ENCODE measurements at places on chromosomes 3 and 15. TPM values are rescaled to one million over a fixed set of nuclear protein-coding genes. Genes with fewer than 3 reads are reported as not detected.

DNA sequence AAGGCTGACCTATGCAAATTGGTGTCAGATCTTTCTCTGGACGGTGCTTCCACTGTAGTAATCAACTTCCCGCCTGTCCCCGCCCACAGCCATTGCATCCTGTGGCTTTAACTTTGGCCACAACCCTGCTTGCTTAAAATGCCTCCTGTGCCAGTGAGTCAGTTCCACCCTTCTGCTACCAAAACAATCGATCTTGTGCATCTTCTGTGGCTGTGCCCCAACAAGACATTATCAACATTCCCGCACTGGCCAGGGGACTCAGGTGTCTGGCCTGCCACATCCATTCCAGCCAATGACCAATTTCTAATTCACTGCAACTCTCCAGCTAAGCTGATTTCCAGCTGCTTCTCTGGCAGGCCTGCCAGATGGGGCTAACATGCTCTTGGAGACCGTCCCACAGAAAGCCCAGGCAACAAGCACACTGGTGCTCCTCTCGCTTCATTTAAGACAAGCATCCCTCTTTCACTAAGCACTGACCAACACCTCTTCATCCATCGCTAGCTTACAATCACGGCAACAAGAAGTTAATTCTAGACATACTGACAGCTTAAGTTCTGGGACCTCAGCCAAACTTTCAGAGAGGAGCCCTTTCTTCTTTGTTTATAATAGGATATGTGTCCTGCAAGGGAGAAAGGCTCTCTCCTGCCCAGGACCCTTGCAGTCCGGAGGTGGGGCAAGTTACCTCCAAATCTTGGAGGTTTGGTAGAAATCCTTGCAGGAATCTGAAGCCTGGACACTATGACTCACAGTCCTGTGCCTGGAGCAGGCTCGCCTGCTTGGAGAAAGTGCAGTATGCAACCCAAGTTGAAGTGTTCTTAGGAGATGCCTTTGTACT, 6.7 kb downstream of the CA12 start:
- DNase-seq, result no peak

DNA sequence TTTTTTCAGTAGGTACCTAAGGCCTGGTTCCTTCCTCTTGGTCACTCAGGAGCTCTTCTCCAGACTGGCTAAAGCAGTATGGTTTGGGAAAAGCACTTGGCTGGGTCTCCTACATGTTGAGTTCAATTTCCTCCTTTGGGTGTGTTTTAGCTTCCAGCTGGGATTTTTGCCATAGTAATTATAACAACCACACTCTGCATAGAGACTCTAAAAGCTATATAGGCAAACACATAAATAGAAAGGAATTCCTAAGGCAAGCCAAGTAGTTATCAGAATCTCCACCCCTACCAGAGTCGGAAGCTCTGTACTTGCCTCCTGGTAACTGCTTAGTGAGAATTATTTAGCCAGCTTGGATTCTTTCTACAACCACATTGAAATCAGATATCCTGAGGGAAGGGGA, 48.6 kb downstream of the FOXL2 start:
- DNase-seq, result no peak

DNA sequence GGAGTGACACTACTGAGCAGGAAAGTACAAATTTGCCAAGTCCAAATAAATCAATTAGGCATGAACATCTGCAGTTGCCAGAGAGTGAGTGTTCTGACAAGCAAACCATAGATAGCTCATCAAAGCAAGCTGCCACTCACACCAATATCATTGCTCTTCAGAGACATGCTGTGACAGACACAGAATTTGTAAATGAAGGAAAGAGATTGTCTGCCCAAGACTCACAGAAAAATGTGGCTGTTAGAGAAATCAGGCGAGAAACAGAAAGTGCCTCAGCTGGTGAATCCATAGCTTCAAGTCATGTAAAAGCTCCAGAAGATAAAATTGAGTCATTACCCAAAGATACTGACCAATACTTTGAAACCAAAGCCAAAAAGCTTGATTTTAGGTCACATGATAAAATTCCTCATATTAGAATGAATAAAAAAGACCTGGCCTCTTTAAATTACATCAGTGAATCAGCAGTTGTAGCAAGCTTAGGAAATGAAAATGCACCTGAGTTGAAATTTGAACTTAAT, 50.8 kb downstream of the CRYBG3 start:
- DNase-seq, result no peak

DNA sequence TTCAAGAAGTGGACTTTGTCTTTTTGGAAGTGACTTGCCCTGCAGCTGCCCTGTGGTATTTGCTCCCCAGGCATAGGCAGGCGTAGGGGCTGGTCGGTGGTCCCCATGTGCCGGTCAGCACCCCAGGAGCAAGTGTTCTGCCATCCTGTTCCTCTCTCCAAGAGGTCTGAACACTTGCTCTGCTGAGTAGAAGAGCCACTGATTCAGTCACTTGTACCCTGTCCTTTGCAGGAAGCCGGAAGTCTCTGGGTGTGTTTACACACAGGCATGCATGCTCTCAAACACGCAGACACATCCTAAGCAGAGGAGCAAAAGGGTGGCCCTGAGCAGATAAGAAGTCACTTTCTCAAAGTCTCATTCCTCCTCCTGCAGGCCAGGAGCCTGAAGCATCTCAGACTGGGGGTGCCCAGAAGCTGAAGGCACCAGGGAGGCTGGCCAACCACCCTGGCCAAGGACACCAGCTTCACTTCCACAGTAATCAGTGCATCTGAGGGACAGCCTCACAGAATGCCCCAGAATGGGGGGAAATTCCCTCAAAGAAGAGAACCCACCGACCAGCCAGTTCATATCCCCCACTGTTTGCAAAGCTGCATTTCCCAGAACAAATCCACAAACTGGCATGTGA, 88.7 kb upstream of the POMGNT2 start:
- DNase-seq, result no peak

DNA sequence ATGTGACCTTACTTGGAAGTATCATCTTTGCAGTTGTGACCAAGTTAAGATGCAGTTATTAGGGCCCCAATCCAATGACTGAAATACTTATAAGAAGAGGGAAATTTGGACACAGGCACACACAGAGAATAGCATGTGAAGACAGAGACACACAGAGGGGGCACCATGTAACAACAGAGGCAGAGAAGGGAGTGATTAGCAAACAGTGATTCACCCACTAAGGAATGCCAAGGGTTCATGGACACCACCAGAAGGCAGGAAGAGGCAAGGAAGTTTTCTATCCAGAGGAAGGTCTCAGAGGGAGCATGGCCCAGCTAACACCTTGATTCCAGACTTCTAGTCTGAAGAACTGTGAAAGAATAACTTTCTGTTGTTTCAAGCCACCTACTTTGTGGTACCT, 25.0 kb downstream of the SIDT1 start:
- DNase-seq, result no peak

ZIC1 gene
- total RNA-seq, result not detected

VPS39 gene
- 70.9 TPM for total RNA-seq

Data from kidney (tissue), 22 donors.